Lung (tissue), 17 donors: ENCODE measurements at places on chromosomes 2 and 18. TPM values are rescaled to one million over a fixed set of nuclear protein-coding genes. Genes with fewer than 3 reads are reported as not detected.

GRCh38 chr18:58208207-58208932 lies 164.3 kb downstream of the NEDD4L start:
- no peaks in the 10 kb centered on the region for H3K27me3 ChIP-seq
- no peak overlapping the region for H3K4me3 ChIP-seq
- peaks cover 10% of the 10 kb centered on the region for H3K4me1 ChIP-seq

DNA sequence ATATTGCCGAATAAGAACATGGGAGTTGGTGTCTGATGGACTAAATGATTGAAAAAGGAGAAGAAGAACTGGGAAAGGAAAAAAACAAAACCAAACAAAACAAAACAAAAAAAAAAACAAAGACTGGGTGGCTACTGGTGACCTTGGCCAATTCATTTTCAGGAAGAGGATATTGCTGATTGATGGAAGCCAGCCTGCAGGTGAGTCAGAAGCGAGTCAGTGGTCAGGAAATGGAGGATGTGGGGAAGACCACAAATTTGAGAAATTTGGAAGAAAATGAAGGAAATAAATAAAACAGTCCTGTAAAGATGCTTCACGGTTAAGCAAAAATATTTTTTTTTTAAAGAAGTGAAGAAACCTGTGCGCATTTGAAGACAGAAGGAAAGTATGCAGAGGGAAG lies 296.9 kb downstream of the ZNF521 start:
- no peaks in the 10 kb centered on the region for H3K27me3 ChIP-seq
- no peak overlapping the region for H3K27ac ChIP-seq
- H3K4me3 ChIP-seq = no peak overlapping the region
- H3K36me3 ChIP-seq = no peaks in the 10 kb centered on the region
- no peak for DNase-seq

Gene STPG4
- polyA plus RNA-seq = 0.06 TPM

Gene UGT1A6
- polyA plus RNA-seq = 1.9 TPM

- H3K27ac ChIP-seq = no peak overlapping the region
- no peaks in the 10 kb centered on the region for H3K4me1 ChIP-seq
- peak; percentile 68 for DNase-seq
Observed at GRCh38 chr2:152537081-152537651, 180.1 kb downstream of the PRPF40A start.

DNA sequence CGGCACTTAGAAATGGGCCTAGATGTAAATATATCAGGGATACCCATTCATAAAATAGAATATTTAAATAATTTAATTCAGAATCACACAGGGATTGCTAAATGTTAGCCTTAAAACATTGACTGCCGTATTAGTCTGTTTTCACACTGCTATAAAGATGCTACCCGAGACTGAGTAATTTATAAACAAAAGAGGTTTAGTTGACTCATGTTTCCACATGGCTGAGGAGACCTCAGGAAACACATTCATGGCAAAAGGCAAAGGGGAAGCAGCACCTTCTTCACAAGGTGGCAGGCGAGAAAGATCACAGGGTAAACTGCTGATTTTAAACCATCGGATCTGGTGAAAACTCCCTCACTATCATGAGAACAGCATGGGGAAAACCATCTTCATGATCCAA lies 223.6 kb upstream of the GULP1 start:
- no peaks in the 10 kb centered on the region for H3K4me1 ChIP-seq
- no peaks in the 10 kb centered on the region for H3K27me3 ChIP-seq
- H3K27ac ChIP-seq = no peak overlapping the region
- no peak overlapping the region for H3K4me3 ChIP-seq

Gene SCN1A
- 2.1 TPM for polyA plus RNA-seq

- peaks cover 6% of the 10 kb centered on the region for H3K36me3 ChIP-seq
- DNase-seq = no peak
- H3K4me3 ChIP-seq = no peak overlapping the region
- no peaks in the 10 kb centered on the region for H3K4me1 ChIP-seq
Observed at GRCh38 chr2:26376799-26377198, 24.9 kb upstream of the DRC1 start.

GRCh38 chr2:28487258-28487657 lies 8.6 kb upstream of the PLB1 start:
- H3K4me1 ChIP-seq = peaks cover 2% of the 10 kb centered on the region
- no peak for DNase-seq
- no peak overlapping the region for H3K27ac ChIP-seq

- peak overlapping the region; percentile 5 for H3K27ac ChIP-seq
- H3K27me3 ChIP-seq = no peaks in the 10 kb centered on the region
- no peaks in the 10 kb centered on the region for H3K4me1 ChIP-seq
Observed at GRCh38 chr2:43294973-43295603, 68.7 kb upstream of the ZFP36L2 start.

Gene CFC1
- 1.3 TPM for polyA plus RNA-seq
